ENCODE measurements at places on chromosomes 7 and 10.

DNA sequence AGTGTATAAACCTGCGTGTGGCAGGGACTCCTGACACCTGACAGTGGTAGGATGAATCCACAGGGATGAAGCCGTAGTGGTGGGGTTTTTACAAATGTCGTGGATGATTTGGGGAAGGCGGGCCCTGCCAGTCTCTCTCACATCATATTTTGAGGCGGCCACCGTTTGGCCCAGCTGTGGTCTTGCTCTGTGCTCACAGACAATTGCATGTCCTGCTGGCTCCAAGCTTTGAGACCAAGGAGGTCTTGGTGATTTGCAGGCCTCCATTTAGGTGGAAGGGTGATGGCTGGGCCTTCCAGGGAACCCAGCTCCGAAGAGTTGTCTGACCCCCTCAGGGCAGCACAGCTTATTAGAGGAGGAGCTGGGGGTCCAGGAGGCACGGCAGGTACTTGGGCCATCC lies 151.1 kb upstream of the SHH start:
- DNase-seq: no peak

DNA sequence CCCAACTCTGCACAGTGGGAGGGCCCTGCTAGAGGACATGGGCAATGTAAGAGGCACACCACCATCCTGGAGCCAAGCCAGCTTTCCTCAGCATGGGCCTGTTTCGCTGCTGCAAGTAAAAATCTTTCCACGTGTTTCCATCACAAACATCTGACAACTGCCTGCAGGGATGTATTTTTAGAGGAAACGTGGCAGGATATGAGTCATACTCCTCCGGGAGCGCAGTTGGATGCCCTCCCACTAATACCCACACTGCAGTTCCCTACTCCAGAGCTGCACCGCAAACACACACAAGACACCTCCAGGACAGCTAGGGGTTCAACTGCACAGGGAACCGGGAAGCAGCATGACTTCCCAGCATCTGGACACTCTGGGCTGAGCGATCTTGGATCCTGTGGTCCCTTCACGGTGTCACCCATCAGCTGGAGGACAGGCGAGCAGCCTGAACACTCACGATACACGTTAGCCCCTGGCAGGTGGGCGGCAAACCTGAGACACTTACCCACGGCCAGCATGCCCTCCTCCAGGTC lies 26.1 kb downstream of the PLAC9 start:
- DNase-seq: peak; percentile 98

- no peak for DNase-seq
These were observed 56.5 kb upstream of the PAPSS2 start for GRCh38 chr10:87603196-87603595.

DNA sequence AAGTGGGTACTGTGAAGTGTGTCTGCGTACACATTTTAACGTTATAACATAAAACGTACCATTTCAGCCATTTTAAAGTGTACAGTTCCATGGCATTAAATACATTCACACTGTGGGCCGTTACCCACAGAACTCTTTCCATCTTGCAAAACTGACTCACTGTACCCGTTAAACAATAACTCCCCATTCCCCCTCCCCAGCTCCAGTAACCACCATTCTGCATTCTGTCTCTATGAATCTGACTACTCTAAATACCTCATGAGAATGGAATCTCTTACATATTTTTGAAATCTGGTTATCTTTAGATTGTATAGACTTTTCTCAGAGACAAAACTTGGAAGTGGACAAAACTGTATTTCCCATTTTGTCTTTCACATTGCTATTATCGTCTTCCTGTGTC lies 9.3 kb downstream of the ARL3 start:
- DNase-seq: no peak

- DNase-seq: no peak
These were observed 61.2 kb upstream of the WNT16 start for GRCh38 chr7:121267612-121268011.

DNA sequence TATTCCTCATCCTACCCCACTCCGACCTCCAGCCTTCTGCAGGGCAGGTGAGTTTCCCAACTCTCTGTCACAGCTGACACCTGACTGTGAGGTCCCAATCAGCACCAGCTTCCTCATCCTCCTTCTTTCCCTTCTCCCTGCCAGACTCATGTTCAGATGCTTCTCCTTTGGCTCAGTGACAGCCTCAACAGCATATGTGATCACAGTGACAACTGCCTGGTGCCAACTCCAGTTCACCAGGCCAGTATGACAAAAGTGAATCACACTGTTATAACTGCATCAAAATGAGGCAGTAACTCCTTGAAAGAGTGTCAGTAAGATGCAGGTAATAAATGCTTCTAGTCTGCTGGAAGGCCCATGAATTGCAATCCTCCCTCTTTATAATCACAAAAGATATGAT lies 46.8 kb upstream of the NFE2L3 start:
- peak; percentile 29 for DNase-seq

DNA sequence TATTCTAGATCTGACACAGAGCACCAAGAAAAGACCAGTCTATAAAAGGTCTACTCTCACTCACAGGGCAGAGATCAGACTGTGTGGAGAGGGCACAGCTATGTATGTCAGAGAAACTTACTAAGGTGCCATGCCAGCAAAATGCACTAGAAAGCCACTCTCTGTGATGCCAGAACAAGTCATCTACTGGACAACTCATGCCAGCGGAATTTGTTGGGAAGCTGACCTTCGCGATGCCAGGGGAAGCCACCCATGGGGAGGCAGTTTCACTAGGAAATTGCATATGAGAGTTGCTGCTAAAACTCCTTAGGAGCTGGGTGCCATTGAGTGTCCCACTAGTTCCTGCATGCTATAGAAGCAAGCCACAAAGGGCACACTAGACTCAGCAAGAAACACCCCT lies 58.5 kb downstream of the MICU1 start:
- DNase-seq: no peak

DNA sequence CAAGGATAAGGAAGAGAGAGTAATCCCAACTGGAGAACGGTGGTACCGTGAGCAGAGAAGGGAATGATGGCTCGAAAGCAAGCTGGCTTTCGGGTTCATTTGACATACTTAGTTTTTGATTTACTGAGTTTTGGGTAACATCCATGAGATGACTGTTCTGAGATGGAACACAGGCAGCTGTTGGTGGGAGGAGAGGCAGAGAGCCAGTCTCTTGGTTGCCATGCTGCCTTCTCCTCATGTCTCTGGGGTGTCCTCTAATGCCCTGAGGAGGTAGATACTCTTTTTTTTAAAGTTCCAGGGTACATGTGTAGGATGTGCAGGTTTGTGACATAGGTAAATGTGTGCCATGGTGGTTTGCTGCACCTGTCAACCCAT lies 76.4 kb upstream of the NRP1 start:
- DNase-seq: no peak

DNA sequence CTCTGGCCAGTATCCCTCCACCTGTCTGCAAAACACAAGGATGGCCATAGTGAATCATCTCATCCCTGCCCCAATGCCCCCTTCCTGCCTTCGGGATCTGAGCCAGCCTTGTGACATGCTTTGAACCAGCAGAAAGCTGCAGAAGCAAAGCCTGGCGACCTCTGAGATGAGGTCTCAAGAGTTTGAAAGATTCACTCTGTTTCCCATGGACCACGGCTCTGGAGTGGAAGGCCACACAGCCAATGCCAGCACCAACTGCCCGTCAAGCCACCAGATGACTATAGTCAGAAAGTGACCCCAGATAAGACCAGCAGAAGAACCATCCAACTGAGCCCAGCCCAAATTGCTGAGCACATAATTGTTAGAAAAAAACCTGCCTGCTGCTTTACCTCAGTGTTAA lies 193.9 kb upstream of the PPP2R2D start:
- no peak for DNase-seq

- no peak for DNase-seq
These were observed 162.8 kb downstream of the CYP26A1 start for GRCh38 chr10:93236393-93237040.

- DNase-seq: no peak
These were observed at the start of gene TACR2 for GRCh38 chr10:69416695-69417094. Gene TACR2, minus strand, starts transcription at chr10:69416918. Its CDS starts 595 bp downstream, at chr10:69416323.

DNA sequence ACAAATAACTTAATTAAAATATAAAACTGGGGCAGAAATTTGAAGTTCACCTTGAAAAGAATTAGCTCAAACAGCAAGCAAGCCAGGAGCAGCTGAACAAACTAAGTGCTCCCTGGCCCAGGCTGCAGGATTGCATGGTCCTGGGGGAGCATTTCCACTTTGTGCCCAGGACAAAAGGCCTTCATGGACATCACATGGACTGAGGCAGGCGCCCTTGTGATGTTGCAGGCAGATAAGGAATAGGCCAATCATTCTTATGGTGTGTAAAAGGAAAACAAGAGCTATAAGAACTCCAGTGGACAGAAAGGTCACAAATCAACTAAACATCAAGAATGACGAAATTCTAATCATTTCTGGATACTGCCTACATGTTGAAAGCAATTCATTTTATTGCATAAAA lies 17.5 kb upstream of the TECTB start:
- DNase-seq: no peak

DNA sequence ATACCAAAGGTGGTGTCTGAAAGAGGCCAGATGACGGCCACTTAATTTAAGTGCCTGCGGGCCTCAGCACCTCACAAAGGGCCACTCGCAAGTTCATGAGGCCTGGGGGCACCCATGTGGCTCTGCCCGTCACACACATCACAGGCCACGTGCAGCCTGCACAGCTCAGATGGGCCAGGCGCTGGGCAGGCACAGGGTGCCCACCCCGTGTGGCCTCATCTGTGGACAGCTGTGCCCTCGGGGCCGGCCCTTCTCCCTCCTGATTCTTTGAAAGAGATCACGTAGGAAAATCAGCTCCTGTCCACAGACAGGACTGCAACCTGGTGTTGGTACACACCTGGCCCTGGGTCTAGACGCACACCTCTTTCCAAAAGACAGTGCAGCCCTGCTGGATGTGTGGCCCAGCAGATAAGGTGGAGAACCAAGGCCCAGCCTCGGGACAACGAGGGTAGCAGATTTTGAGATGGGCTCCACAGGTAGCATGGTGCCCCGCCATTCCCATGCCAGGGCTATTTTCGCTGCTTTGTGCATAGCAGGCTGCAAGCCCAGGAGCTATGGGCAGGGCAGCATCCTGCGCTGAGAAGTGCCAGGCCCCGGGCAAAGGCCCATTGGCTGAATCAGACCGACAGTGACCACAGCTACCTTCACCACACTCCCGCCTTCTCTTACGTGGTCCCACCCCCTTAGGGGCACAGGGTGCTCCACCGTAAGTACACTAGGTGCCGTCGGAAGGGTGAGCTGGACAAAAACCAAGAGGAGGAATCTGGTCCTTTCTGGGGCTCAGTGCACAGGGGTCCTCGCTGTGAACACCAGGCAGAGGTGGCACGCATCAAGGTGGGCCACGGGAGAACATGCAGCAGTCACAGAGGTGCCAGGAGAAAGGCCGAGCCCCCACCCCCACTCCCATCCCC lies 124.5 kb downstream of the EBF3 start:
- DNase-seq: no peak

DNA sequence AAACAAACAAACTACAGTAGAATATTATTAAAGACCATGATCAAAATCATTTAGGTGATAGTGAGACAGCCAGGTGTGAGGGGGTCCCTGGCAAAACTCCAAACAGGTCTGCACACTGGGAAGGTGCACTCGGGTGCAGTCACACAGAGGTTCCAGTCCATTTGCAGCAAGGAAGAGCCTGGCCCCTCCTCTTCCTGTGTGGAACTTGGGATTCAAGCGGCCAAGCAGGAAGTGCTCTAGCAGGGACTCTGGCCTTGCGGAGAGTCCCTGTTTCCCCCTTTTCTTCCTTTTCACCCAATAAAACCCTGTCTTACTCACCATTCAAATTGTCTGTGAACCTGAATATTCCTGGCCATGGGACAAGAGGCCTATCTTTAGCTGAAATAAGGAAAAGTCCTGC lies 181.8 kb downstream of the LRRTM3 start:
- DNase-seq: no peak

- no peak for DNase-seq
These were observed 59.0 kb downstream of the EXOC6 start for GRCh38 chr10:92907280-92907679.

- no peak for DNase-seq
These were observed 41.1 kb downstream of the CCDC3 start for GRCh38 chr10:12960334-12960898.

DNA sequence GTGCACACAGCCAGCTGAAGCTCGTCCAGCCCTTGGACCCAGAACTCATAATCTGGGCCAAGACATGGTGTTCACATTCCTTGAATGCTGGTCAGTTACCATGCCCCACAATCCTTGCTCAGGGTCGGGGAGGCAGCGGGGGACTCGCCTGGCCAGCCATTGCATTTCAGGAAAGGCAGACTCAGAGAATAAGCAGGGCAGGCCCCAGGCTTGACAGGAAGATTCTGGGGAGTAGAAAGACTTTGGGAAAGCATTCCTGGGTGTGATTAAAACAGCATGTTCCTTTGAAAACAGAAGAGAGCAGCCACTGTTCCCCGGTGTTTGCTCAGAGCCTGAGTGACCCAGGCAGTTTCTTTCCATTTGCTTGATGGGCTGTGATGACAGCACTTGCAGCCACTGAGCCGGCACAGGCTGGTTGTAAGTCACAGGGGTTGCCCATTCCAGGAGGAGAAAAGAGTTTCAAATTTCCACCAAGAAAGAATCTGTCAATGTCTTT lies 473.7 kb downstream of the TYW1 start:
- no peak for DNase-seq

- DNase-seq: no peak
These were observed 22.5 kb downstream of the ZEB1 start for GRCh38 chr10:31341552-31341951.

DNA sequence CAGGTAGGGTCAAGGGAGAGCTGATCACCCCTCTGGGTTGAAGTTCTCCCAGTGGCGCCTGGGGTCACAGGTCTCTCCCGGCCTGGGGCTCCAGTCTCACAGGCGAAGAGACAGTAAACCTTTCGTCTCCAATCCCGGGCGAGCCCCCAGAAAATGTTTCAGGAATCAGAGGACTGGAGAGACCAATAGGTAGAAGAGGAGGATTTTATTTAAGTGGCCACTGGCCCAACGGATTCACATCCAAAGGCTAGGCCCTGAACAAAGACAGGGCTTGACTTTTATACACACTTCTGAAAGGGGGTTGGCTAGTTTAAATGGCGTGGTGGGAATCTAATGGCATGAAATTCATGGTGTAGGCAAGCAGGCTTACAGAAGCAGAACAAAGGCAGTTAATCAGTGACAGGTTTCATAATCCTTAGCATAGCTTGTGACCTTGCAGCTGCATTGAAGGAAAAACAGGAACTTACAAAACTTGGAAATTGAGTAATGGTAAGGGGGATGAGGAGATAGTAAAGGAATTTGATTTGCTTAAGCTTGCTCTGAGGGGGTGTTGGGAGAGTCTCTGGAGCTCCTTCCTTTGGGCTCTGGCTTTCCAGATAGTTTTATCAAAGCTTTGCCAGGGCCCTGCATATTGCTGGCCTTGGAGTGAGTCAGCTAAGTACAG lies 105.5 kb downstream of the TRIM24 start:
- DNase-seq: peak; percentile 44

- DNase-seq: no peak
These were observed 117.3 kb upstream of the CDK6 start for GRCh38 chr7:92953657-92954056.

GRCh38 chr10:61758433-61758832 lies 95.7 kb downstream of the CABCOCO1 start:
- no peak for DNase-seq

DNA sequence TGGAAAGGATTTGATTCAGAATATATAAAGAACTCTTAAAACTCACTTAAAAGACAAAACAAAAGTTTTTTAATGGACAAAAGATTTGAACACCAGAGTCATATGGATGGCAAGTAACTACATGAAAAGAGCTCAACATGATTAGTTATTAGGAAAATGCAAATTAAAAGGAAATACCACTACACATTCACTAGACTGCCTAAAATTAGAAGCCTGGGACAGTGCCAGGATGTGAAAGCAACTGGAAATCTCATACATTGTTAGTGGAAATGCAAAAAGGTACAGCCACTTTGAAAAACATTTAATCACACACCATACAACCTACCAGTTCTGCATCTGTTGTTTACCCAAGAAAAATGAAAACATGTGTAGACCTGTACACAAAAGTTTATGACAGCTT lies 48.8 kb downstream of the RALA start:
- DNase-seq: no peak

Data from suppressor macrophage (primary cell).